ENCODE measurements at places on chromosomes 1 and 21. TPM values are rescaled to one million over a fixed set of nuclear protein-coding genes. Genes with fewer than 3 reads are reported as not detected.
A peak's percentile ranks its signal among the peaks of the same experiment; 100 is the strongest.

- H3K4me1 ChIP-seq: peaks cover 7% of the 10 kb centered on the region
- H3K27ac ChIP-seq: no peak overlapping the region
- no peak overlapping the region for H3K4me3 ChIP-seq
- H3K27me3 ChIP-seq: no peaks in the 10 kb centered on the region
- H3K36me3 ChIP-seq: peaks cover 6% of the 10 kb centered on the region
Observed at GRCh38 chr1:149967041-149967440, 30.4 kb upstream of the MTMR11 start.

GRCh38 chr1:219467524-219467923 is 145.4 kb downstream of the ZC3H11B start:
- DNase-seq: no peak
- H3K27ac ChIP-seq: no peak overlapping the region
- no peak overlapping the region for H3K4me3 ChIP-seq
- no peaks in the 10 kb centered on the region for H3K36me3 ChIP-seq

NECTIN4 gene
- total RNA-seq: not detected

- no peaks in the 10 kb centered on the region for H3K27me3 ChIP-seq
- peaks cover 12% of the 10 kb centered on the region for H3K4me1 ChIP-seq
- DNase-seq: no peak
- H3K36me3 ChIP-seq: no peaks in the 10 kb centered on the region
- H3K27ac ChIP-seq: no peak overlapping the region
- no peak overlapping the region for H3K4me3 ChIP-seq
Observed at GRCh38 chr1:245791410-245792312, 636.9 kb downstream of the KIF26B start.

PTTG1IP gene
- 69.4 TPM for total RNA-seq

- peaks cover 47% of the 10 kb centered on the region for H3K4me1 ChIP-seq
- H3K27me3 ChIP-seq: no peaks in the 10 kb centered on the region
- no peak for DNase-seq
Observed at GRCh38 chr1:54342288-54342687, 63.9 kb downstream of the SSBP3 start.

NCAM2 gene
- total RNA-seq: not detected

GRCh38 chr1:116483481-116484309 is 87.1 kb downstream of the CD58 start:
- H3K27ac ChIP-seq: no peak overlapping the region
- H3K4me3 ChIP-seq: no peak overlapping the region
- no peaks in the 10 kb centered on the region for H3K36me3 ChIP-seq
- no peak for DNase-seq
- no peaks in the 10 kb centered on the region for H3K27me3 ChIP-seq

- no peaks in the 10 kb centered on the region for H3K4me1 ChIP-seq
- no peak overlapping the region for H3K4me3 ChIP-seq
- no peak overlapping the region for H3K27ac ChIP-seq
- DNase-seq: no peak
- no peaks in the 10 kb centered on the region for H3K36me3 ChIP-seq
Observed at GRCh38 chr1:240008298-240008697, 83.4 kb upstream of the FMN2 start.

DNA sequence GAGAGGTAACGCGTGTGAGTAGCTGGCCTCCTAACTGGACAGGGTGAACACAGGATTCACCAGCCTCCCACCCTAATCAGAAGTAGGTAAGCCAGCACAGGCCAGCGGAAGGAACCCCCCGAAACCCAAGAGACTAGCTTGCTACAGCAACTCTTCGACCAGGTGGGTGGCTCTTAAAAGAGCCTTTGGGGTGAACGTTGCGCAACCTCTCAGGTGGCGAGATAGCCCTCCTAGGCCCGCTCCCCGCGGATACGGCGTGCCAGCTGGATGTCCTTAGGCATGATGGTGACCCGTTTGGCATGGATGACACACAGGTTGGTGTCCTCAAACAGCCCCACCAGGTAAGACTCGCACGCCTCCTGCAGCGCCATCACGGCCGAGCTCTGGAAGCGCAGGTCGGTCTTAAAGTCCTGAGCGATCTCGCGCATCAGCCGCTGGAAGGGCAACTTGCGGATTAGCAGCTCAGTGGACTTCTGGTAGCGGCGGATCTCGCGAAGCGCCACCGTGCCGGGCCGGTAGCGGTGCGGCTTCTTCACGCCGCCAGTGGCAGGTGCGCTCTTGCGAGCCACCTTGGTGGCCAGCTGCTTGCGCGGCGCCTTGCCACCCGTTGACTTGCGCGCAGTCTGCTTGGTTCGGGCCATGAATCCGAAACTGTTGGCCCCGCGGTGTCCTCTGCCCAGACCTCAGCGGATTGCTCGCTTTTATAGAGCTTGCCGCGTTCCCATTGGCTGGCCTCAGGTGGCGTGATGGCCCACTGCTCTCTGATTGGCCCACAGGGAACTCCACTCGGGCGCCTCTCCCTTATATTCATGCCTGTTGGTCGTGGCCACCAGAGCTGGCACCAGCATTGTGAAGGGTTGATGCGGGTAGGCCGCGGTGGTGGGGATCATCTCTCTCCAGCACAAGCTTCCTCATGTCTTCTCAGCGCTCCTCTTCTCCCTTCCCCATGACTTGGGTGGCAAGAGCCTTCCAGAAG is 8.3 kb upstream of the TRIM17 start:
- no peaks in the 10 kb centered on the region for H3K27me3 ChIP-seq
- H3K36me3 ChIP-seq: no peaks in the 10 kb centered on the region

DNA sequence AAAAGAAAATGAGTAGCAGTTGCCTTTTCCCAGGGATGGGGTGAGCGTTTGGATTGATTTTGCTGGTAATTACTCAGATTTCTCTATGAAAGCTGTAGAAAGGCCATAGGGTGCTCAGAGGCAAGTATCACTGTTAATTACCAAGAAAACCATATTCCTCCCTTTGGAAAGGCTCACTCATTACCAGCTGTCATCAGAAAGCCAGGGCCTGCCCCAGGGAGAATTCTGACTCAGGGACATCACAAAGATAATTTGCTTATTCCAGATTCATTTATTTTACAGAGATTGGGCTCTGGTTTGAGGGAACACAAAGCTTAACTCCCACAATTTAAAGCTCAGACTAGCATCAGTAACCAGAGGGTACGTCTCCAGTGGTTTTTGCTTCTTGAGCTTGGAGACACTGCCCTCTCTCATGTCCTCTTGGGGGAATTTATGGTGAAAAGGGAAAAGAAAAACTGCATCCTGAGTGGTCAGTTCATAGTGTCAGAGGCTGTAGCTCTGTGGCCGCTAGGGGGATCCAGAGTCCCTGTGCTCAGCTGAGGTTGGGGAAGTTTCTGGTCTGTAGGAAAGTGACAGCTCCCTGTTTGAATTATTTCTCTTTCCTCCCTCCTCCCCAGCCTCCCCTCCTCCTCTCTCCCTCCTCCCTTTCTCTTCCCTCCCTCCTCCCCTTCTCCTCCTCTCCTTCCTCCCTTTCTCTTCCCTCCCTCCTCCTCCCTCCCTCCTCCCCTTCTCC is 204.3 kb downstream of the KCNJ6 start:
- H3K27ac ChIP-seq: no peak overlapping the region
- H3K27me3 ChIP-seq: peaks cover 33% of the 10 kb centered on the region
- no peak for DNase-seq

PBXIP1 gene
- 40.7 TPM for total RNA-seq

GRCh38 chr1:11535761-11536572 is 57.0 kb downstream of the DISP3 start:
- H3K4me3 ChIP-seq: no peak overlapping the region
- DNase-seq: no peak
- peaks cover 2% of the 10 kb centered on the region for H3K27me3 ChIP-seq
- H3K4me1 ChIP-seq: no peaks in the 10 kb centered on the region
- no peaks in the 10 kb centered on the region for H3K36me3 ChIP-seq
- no peak overlapping the region for H3K27ac ChIP-seq

DNA sequence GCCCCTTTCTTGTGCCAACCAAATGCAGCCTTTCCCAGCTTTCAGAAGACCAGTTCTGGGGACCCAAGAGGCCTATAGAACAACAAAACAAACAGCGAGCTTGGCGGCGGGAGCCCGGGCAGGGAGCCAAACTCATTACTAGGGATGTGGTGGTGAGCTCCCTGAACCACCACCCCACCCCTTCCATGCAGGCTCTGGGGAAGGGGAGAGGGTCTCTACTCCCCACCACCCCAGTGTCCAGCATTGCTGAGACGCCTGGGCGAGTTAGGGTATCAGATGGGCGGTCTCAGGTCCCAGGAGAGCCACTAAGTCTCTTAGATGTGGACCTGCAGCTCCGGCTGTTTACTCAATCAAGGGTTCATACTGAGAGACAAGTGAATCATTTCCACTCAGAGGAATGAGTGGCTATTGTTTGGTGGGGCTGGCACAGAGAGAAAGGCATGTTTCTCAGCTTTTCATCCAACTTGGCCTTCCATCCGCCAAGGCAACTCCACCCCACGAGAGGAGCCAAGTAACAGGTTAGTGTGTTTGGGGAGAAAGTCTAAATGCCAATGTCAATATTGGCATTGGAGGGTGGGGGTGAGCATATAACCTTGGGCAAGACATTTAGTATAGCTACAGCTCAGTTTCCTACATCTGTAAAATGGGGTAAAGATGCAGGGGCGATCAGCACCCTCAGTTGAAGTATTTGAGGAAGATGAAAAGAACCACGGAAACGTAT is 40.9 kb downstream of the PLXNA2 start:
- no peak for DNase-seq
- H3K36me3 ChIP-seq: no peaks in the 10 kb centered on the region
- H3K4me1 ChIP-seq: no peaks in the 10 kb centered on the region
- no peak overlapping the region for H3K4me3 ChIP-seq

DNA sequence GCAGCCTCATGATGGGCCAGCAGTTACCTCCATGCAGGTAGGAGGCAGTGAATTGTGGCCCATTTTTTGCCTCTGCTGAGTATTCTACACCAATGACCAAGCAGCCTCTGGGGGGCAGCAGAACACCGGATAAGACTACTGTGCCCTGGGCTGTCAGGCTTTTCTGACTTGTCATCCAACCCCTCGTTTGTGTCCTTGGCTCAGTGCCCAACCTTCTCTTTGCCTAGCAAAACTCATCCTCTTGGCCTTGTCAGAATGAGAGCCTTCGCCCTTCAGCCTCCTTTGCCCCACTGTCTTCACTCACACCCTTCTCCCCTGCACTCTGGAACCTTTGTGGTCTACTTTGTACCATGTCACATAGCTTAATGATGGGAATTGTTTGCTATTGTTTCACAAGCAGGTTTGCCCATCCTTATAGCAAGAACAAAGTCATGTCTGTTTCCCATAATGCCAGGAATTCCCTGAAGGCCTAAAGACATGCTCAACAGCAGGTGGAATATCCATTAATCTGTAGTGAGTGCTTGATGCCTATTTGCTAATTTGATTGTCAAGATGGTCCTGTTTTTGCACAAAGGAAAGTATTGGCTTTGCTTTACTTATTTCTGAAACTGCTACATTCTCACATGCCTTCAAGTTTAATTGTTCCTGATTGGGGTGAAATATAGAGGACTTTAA is 255.9 kb downstream of the HHAT start:
- no peak overlapping the region for H3K27ac ChIP-seq
- H3K36me3 ChIP-seq: no peaks in the 10 kb centered on the region
- no peak overlapping the region for H3K4me3 ChIP-seq
- peaks cover 6% of the 10 kb centered on the region for H3K27me3 ChIP-seq

DNA sequence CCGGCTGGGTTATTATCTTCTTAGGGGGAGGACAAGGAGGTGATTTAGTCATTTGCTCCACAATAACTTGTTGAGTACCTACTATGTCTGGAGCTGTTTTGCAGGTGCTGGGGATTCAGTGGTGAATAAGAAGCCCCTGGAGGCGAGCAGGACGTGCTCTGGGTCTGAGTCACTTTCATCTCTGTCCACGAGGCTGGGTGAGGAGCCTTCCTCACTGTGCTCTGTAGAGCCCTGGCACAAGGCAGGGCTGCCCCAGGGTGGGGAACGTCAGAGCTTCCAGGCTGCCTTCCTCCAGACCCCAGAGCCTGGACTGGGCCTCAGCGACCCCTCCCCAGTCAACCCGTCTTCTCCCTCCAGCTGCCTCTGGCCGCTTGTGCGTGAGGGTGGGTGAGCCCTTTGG is 2.5 kb upstream of the PADI6 start:
- no peak for DNase-seq
- H3K36me3 ChIP-seq: no peaks in the 10 kb centered on the region
- no peaks in the 10 kb centered on the region for H3K27me3 ChIP-seq
- no peaks in the 10 kb centered on the region for H3K4me1 ChIP-seq
- no peak overlapping the region for H3K4me3 ChIP-seq

CCDC30 gene
- 0.76 TPM for total RNA-seq

PDPN gene
- not detected for total RNA-seq

GRCh38 chr1:159831412-159832141 is 4.9 kb downstream of the SLAMF8 start:
- H3K4me1 ChIP-seq: peaks cover 36% of the 10 kb centered on the region
- DNase-seq: no peak
- H3K4me3 ChIP-seq: no peak overlapping the region

GRCh38 chr21:35840949-35841348 is 219.4 kb downstream of the SETD4 start:
- no peak overlapping the region for H3K27ac ChIP-seq
- no peak overlapping the region for H3K4me3 ChIP-seq
- H3K27me3 ChIP-seq: peaks cover 7% of the 10 kb centered on the region
- H3K4me1 ChIP-seq: no peaks in the 10 kb centered on the region

DNA sequence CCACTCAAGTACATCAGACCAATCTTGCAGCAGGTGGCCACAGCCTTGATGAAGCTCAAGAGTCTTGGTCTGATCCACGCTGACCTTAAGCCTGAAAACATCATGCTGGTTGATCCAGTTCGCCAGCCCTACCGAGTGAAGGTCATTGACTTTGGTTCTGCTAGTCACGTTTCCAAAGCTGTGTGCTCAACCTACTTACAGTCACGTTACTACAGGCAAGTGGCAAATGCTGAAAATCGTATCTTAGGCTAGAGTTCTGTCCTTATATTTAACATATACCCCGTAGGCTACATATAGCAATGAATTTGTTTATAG is 12.1 kb downstream of the HIPK1 start:
- H3K36me3 ChIP-seq: peaks cover 34% of the 10 kb centered on the region
- peaks cover 71% of the 10 kb centered on the region for H3K4me1 ChIP-seq
- no peaks in the 10 kb centered on the region for H3K27me3 ChIP-seq
- H3K27ac ChIP-seq: peak overlapping the region; percentile 90
- no peak for DNase-seq

GRCh38 chr1:229411434-229412055 is 22.3 kb downstream of the ACTA1 start:
- peaks cover 9% of the 10 kb centered on the region for H3K4me1 ChIP-seq
- H3K36me3 ChIP-seq: no peaks in the 10 kb centered on the region
- DNase-seq: no peak
- no peak overlapping the region for H3K4me3 ChIP-seq
- peaks cover 33% of the 10 kb centered on the region for H3K27me3 ChIP-seq

CYYR1 gene
- not detected for total RNA-seq

GRCh38 chr1:38624336-38625039 is 235.1 kb downstream of the RRAGC start:
- H3K4me1 ChIP-seq: no peaks in the 10 kb centered on the region
- peaks cover 1% of the 10 kb centered on the region for H3K27me3 ChIP-seq
- no peak overlapping the region for H3K27ac ChIP-seq
- H3K36me3 ChIP-seq: no peaks in the 10 kb centered on the region
- no peak overlapping the region for H3K4me3 ChIP-seq
